ENCODE measurements at places on chromosomes 3 and 15.

GRCh38 chr3:129838086-129838485, 55.4 kb downstream of the TMCC1 start:
- DNase-seq: no peak

- no peak for DNase-seq
These were observed 588.9 kb downstream of the NTRK3 start for GRCh38 chr15:87667643-87668042.

DNA sequence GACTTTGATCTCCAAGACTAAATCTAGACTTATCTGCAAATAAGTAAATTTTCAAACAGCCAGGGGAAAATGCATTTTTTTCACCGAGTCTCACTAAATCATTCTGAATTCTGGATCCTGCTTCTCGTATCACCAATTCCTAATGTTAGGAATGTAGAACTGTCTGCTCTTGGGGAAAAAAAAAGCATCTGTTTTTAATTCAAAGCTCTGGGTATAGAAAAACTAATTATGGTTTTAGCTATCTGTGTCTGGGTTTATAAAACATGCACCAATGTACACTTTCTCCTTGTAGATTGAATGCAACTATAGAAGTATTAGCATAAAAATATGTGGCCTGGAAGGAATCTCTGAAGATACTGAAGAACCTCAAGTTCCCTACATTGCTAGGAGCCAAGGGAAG, 4.8 kb upstream of the CDAN1 start:
- DNase-seq: no peak

- peak; percentile 45 for DNase-seq
These were observed at the start of gene TYRO3 for GRCh38 chr15:41558400-41559238. Gene TYRO3, plus strand, starts transcription at chr15:41559212. Its CDS starts 46 bp downstream, at chr15:41559258.

DNA sequence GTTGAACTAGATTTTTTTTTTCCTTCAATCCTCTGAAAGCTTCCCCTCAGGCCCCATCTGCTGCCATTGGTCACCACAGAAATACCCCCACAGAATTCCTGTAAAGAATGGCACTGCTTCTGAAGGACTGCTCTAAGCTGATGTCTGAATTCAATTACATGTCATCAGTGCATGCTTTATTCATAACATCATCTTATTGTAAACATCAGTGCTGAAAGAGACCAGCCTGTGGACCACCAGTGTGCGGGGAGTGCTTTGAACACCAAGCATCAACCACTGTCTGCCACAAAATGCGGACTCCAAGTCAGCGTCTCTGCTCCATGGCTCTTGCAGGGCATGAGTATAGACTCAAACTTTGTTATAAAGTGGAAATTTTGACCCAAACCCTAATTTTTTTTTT, 11.6 kb downstream of the PHLDB2 start:
- no peak for DNase-seq

GRCh38 chr3:56985878-56986277, 74.6 kb upstream of the SPATA12 start:
- DNase-seq: no peak

DNA sequence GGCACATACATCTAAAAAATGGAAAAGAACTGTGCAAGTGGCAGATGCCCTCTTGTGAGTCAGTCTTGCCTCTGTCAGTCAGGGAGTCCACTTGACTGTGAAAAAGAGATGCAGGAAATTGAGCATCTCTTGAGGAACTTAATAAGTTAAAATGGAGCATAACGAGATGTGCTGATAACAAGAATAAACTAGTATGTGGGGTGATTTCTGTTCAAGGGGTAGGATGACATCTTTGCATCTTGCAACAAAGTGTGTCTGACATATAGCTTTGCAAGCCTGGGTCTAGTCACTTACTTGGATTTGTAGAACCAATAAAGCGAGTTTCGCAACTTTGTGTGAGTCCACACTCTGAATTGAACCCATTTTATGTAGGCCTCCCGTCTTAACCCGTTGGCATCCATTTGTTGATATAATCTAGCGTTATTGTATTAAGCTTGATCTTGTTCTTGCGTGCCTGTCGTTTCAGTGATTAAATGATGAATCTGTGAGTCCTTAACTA, 2.2 kb downstream of the USP3 start:
- DNase-seq: no peak

DNA sequence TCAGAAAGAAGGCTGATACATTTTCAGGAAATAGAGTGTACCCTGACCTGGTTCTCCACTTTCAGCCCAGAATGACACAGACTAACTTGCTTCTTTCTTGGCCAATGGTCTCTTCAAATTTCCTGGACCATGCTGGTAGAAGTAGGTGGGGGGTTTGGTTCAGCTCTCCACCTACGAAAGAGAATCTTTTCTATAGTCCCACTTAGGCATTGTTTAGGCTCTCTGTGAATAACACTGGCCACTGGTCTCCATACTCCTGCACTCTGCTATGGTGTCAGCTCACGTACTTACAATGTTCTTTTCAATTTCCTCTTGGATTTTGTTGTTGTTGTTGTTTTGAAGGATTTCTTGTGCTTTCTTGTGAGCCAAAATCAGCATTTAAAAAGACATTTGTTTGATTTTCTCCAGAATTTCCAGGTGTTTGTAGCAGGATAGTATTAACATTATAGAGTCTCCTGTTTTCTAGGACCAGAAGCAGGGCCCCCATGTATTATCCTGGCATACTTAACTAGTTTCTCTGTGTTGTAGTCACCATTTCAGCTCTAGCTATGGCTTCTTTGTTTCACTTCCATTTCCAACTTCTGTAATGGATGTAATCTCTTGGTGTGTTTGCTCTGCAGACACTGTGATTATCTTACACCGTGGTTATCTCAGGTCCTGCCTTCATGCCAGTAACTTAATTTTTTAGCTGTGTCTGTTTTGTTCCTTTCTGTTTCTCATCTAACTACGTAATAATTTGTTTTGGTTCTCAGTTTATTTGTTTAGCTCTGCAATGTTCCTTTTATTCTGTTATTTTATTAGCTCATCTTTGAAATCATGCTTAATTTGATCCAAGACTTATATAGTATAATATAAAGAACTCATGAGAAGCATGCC, 61.4 kb downstream of the CHRNA7 start:
- DNase-seq: no peak

DNA sequence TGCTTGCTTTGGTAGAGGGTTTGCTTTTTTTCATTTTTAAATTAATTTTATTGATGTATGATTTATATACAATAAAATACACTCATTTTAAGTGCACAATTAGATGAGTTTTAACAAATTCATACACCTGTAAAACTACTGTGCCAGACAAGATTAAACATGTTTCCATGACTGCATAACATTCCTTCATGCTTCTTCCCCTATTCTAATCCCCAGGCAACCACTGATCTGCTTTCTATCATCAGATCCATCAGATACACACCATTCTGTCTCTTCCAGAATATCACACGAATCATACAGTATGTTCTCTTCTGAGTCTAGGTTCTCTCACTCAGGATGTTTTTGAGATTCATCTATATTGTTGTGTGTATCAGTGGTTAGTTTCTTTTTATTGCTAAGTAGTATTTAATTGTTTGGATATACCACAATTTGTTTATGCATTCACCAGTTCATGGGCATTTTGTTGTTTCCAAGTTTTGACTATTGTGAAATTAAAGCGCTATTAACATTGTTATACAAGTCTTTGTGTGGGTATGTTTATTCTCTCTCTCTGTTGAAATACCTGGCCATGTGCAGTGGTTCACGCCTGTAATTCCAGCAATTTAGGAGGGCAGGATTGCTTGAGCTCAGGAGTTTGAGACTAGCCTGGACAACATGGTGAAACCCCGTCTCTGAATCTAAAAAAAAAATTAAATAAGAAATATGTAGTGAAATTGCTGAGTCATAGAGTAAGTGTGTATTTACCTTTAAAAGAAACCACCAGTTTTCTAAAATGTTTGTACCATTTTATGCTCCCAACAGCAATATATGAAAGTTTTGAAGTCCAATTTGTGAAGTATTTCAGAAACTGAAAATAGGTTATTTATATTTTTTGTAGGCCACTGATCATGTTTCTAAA, 7.0 kb upstream of the TFG start:
- DNase-seq: no peak

DNA sequence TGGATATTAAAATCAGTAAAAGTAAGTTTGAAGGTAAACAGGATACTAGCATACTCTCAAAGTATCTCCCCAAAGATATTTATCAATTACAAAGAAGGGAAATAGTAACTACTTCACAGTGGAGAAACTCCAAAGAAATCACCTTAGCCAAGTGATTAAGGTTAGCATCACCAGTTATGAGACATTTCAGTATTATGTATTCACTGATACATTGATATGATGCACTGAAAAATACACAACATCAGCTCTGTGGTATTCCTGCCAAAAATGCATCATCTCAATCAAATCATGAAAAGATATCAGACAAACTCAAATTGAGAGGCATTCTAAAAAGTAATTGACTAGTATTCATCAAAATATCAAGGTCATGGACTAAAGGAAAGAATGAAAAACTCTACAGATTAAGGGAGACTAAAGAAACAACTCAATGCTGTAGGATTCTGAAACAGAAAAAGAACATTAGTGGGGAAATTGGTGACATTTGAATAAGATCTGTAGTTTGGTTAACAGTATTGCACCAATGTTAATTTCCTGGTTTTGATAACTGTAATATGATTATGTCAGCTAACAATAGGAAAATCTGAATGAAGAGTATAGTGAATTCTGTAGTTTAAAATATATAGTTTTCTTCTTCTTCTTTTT, 215.4 kb downstream of the UACA start:
- DNase-seq: no peak

DNA sequence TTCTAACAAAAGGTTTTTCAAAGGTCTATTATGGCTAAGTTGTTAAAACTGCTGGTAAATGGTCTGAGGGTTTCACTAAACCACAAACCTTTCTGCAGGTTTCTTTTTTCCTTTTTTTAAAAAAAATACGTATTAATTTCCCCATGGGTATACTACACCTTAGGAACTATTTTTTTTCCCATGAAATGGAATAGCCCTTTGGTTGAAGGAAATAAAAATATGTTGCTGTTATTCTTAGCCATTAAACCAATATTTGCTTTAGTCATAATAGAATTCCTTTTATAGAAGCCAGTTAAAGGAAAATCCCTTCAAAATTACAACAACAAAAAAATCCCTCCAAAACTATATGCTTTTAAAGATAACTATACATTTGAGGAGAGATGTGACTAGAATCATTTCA, 1303.3 kb downstream of the ROBO2 start:
- DNase-seq: no peak

- no peak for DNase-seq
These were observed 52.4 kb downstream of the GASK1A start for GRCh38 chr3:43031485-43031884.

- no peak for DNase-seq
These were observed 14.2 kb upstream of the ADIPOQ start for GRCh38 chr3:186828340-186828739.

GRCh38 chr3:186013312-186013711, 75.5 kb upstream of the TRA2B start:
- no peak for DNase-seq

DNA sequence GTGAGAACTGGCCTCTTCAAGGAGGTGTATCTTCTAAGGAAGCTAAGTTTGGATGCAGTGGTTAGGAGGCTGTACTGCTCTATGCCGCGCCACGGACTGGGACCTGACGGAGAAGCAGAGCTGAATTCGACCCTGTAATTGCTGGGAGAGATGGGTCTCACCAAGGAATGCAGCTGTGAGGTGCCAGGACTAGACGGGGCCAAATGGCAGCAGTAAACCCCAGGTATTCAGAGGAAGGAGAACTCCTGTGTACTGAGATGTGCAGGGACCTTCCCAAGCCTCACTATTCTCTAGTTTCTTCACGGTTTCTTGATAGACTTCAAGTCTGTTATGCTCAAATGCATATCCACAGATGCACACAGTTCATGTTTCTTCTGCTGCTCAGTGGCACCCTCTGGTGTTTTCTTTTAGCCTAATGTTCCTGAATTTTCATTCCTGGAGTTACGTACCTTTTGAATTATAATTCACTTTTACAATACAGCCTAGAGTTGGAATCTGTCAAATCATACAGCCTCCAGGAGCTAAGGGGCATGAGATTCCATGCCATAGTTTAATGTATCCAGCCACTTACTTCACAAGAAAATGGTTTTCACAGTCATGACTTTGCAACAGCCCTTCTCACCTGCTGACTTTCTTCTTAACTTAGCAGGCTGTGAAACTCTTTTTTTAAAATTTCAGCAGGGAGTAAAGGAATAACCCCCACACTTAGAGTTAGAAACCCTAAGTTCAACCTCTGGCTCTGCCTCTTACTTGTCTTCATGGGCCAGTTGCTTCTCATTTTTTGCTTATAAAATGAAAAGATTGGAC, 61.8 kb downstream of the GLDN start:
- no peak for DNase-seq

GRCh38 chr15:88708655-88709054, 69.8 kb downstream of the ISG20 start:
- no peak for DNase-seq

GRCh38 chr15:78060232-78060631, 17.3 kb downstream of the TBC1D2B start:
- DNase-seq: no peak

DNA sequence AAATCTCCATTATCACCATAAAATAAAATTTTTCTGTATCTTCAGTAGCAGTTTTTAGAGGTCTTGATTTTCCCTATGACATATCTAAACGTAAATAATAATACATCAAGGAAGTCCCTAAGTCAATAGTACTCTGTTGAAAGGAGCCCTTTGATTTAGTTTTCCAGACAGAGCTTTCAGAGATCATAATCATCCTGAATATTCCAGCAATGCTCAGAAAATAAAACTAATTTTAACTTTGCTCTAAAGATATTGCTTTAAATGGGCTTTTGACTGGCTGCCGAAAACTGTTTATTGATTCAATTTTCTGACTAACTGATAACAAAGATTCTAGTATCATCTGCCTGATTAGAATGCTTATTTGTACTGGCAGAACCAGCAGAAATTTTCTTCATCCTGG, 40.7 kb upstream of the ROBO1 start:
- DNase-seq: no peak

- no peak for DNase-seq
These were observed 2.3 kb downstream of the TTC23 start for GRCh38 chr15:99247062-99247461.

DNA sequence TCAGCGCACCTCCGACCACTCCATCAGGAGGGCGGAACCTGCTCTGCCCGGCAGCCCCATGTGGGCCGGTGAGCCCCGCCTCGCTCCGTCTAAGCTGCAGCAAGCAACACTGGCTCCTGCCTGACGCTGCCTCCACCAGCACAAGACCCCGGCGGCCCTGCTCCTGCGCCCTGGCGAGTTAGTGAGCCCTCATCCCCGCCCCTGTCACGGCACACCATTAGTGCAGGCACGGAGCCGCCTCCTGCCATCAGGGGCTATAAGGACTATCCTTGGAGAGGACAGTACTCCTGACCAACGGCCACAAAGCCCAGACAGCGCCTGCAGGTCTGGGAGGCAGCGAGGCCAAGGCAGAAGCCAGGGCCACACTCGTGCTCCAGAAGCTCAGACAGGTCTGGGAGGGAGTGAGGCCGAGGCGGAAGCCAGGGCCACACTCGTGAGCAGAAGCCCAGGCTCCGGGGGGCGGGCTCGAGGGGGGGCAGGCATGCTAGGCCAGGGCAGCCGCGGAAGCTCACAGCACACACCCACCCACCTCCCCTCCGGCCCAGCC, 39.4 kb downstream of the TNK2 start:
- DNase-seq: no peak

All from stimulated activated CD8-positive, alpha-beta memory T cell treated with anti-CD3 and anti-CD28 coated beads, Interleukin-7, amount 100 ng/mL, for 1 hour (primary cell).